Right renal pelvis (tissue), 4 donors: ENCODE measurements at places on chromosomes 4 and X. TPM values are rescaled to one million over a fixed set of nuclear protein-coding genes. Genes with fewer than 3 reads are reported as not detected.

GAGE12C gene
- not detected for polyA plus RNA-seq

EGF gene
- polyA plus RNA-seq, result 2.9 TPM

SLC49A3 gene
- 3.5 TPM for polyA plus RNA-seq

DNA sequence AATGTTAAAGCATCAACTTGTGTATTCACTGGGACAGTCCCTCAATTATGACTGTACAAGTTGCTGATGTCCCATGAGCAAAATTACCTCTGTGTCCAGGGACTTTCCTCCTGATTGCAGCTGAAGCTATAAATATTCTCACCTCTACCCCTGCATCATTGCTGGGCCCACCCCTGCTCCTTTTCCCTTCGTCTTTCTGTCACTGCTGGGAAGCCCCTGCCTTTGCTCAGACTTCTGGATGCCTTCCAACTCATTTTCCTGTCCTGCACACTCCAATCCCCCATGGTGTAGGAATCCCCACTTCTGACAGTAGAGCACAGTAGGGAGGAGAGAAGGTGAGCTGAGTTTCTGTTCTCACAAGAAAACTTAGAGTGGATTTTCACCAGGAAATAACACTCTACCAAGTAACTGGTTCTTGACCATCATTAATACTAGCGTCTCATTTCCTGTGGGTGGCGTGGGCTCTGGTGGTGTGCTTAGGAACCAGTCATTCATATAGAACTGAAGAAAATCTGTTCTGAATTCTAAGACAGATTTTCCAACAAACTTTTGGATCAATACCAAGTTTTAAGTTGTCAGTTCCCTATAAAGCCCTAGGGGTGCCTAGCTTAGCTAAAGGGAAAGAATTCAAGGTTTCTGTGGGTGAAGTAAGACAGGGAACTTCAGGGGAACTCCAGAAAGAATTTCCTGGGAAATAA, 136.2 kb upstream of the MED14 start:
- no peak for DNase-seq
